ENCODE measurements at places on chromosomes 6 and 20.
A peak's percentile ranks its signal among the peaks of the same experiment; 100 is the strongest.

DNA sequence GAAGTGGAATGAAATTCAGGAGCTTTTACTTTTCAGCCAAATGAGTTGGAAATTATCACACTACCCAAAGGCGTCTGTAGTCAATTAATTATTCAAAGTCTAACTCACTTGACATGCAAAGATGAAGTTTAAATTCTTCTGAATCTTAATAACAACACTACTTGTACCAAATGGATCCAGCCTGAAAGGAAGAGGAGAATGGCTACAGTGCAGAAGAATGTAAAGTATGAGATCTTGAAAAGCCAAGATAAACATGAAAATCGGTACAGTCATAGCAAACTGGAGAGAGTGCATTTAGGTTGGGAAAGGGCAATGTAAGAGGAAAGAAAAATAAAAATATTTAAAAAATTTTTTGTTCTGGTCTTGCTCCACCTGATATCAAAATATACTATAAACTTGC is 195.5 kb downstream of the SIM1 start:
- no peak for DNase-seq

DNA sequence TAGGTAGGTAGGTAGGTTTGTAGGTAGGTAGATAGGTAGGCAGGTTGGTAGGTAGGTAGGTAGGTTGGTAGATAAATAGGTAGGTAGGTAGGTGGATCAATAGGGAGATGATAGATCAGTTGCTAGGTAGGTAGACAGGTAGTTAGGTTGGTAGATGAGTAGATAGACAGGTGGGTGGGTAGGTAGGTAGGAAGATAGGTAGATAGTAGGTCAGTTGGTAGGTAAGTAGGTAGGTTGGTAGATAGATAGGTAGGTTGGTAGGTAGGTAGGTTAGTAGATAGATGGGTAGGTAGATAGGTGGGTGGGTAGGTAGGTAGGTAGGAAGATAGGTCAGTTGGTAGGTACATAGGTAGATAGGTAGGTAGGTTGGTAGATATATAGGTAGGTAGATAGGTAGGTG is 72.0 kb upstream of the PDE10A start:
- DNase-seq: no peak

GRCh38 chr20:7916648-7917047 is 23.6 kb downstream of the HAO1 start:
- no peak for DNase-seq

DNA sequence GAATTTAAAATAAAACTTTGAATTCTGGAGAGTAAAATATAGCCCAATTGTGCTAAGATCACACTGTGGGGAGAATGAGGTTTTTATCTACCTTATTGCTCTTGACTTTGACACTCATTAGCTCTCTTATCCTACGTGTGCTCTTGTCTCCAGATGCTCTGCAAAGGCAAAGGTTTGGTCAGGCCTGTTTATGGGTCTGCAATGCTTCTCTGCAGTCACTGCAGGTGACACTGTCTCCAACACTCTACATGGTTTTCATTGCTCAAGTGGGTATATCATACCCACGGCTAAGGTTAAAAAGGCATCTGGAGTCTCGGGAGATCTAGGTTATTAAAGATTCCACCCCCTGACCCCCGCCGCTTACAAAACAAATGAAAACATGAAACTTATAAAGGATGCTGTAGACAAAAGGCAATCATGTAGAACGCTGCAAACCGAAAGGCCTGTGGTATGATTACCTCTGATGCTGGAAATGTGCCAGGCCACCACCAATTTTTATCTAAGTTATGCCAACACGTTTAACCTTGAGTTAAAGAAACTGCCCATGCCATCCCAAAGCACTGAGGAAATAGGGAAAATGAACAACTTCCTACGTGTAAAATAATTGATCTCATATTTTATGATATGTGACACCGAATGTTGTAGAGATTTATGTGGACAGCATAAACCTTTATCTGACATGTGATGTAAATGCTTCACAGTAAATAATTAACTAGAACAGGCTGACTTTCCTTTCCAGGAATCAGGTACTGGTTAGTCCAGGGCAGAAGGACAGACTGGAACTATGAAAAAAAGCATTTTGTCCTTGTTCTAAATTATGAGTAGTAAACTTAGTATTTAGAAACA is 238.2 kb upstream of the NOX3 start:
- DNase-seq: no peak

GRCh38 chr20:36802326-36803222 is 29.0 kb upstream of the DSN1 start:
- no peak for DNase-seq

- DNase-seq: peak; percentile 15
Measured at GRCh38 chr6:118768904-118769325, 117.5 kb upstream of the CEP85L start.

GRCh38 chr20:18754030-18754652 is 59.4 kb upstream of the SCP2D1 start:
- DNase-seq: no peak

GRCh38 chr6:39309942-39310531 is 4.2 kb downstream of the KCNK17 start:
- peak; percentile 41 for DNase-seq

GRCh38 chr6:21589352-21590345 is 3.9 kb upstream of the SOX4 start:
- peak; percentile 59 for DNase-seq

GRCh38 chr6:143361536-143362191 is 88.8 kb downstream of the ADAT2 start:
- DNase-seq: no peak

DNA sequence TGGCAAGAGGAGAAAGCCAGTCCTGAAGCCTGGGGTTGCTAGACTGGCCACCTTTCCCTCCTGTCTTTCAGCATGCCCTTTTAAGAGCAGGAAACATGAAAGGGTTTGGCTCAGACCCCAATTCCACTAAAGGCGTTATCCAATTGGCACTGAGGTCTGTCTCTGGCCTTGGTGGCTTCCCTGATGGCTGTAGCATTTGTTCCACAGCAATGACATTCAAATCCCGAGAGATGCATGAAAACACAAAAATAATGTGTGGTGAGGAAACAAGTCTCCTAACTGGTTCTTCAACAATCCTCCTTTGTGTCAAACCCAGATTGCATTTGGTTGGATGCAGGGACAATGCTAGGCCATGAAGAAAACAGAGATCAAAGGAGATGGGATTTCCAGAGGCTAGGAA is 56.5 kb upstream of the ADTRP start:
- DNase-seq: no peak

- DNase-seq: no peak
Measured at GRCh38 chr6:139853302-139853992, 479.0 kb upstream of the CITED2 start.

- DNase-seq: no peak
Measured at GRCh38 chr6:131061041-131061750, 1.8 kb downstream of the EPB41L2 start.

GRCh38 chr6:43964659-43965570 is 162.3 kb downstream of the MRPL14 start:
- no peak for DNase-seq

GRCh38 chr20:47950124-47950912 is 165.0 kb upstream of the SULF2 start:
- no peak for DNase-seq

- DNase-seq: no peak
Measured at GRCh38 chr20:24537210-24537609, 67.8 kb downstream of the SYNDIG1 start.

DNA sequence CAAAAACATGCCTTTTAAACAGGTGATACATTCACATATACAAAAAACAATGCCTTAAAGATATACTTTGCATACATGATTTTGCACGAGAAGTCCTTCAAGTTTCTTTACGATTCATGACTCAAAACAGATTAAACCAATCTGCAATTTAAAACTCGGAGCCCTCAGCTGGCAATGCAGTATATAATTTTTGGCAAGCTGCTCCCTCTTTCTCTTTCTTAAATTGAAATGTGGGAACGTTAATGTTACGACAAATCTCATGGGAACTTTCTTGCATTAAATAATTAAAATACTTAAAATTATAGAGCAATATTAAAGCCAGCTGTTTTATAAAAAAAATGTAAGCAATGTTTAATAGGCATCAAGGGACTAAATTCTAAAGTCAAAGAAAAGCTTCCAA is 334.6 kb downstream of the ESR1 start:
- no peak for DNase-seq

GRCh38 chr6:113642714-113643406 is 214.3 kb upstream of the MARCKS start:
- DNase-seq: no peak

DNA sequence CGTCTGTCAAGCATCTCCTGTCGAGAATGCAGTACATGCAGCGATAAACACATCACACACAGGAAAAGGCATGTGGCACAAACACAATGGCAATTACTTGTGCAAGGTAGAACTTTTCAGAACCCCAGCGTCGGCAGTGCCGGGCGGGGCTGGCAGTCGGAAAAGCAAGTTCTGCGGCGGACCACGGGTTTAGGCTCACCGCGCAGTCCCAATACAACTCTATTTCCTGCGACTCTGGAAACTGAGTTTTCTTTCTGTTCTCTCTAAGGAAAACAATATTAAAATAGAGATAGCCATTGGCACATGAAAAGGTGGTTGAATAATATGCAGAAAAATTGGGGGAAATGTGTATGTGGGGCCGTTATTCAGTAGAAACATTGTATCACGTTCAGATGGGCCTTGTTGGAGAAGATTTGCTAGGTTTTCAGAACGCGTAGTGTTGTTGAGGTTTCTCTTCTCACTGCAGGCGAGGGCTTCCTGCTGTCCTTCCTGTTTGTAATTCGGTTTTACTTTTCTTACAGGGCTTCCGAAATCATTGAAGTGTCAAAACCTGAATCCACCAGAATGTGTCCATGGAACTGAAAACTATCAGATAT is 369.5 kb downstream of the THBS2 start:
- no peak for DNase-seq

GRCh38 chr6:87785229-87785862 is 83.3 kb upstream of the AKIRIN2 start:
- DNase-seq: no peak

DNA sequence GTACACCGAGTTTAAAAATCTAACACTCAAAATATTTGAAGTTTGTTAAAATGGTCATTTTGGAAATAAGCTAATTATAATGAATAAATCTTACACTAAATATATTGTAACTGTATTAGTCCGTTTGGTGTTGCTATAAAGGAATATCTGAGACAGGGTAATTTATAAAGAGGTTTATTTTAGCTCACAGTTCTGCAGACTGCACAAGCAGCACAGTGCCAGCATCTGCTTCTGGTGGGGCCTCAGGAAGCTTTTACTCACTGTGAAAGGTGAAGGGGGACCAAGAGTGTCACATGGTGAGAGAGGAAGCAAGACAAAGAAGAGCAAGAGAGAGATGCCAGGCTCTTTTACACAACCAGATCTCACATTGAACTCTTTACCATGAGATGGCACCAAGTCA is 17.1 kb downstream of the ELOVL5 start:
- no peak for DNase-seq

- no peak for DNase-seq
Measured at GRCh38 chr6:18350712-18351111, 36.4 kb upstream of the RNF144B start.

GRCh38 chr6:142822842-142823241 is 122.1 kb downstream of the HIVEP2 start:
- DNase-seq: no peak

- DNase-seq: peak; percentile 75
Measured at GRCh38 chr20:59087829-59088433, 45.3 kb upstream of the PRELID3B start.

DNA sequence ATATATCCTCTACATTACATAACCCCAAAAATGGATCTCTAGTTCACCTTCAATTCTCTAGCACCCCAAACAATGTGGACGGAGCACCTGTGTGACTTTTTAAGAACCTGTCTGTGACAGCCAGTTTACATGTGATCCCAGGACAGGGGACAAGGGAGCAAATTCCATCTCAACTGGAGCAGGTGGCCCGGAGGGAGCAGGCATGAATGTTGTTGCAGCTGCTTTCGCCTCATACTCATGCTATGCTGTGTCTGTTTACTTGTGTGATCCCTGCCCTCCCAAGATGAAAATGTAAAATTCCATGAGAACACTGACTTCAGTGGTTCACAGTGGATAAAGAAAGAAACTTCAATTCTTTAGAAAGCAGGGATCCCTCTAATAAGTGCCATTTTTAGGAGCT is 600.3 kb downstream of the CDH26 start:
- no peak for DNase-seq

GRCh38 chr6:121619987-121620740 is 184.7 kb downstream of the GJA1 start:
- no peak for DNase-seq

DNA sequence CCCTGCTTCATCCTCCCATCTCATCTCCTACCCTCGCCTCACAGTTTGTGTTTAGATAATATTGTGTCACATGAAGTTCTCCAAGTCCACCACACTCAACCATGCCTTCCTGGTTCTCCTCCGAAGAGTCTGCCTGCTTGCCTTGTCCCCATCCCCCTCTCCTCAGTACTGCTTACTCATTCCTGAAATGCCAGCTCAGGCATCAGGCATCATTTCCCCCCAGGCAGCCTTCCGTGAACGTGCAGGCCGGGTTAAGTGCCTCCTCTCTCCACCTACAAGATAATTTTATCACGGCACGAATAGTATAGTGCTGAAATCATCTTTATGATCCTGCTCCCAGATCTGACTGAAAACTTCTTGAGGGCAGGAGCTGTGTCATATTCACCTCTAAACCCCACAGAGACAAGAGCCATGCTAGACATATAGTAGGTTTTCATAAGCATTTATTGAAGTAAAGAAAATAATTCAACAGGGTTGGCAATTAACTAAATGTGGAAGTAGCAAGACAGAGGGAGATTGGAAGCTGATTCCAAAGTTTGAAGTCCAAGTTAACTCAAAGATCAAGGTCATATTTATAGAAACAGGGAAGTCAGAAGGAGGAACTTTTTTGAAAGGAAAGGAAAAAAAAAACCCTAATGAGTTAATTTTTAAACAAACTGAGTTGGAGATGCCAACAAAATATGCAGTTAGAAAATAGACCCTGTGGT is 48.7 kb upstream of the BMP2 start:
- DNase-seq: no peak

DNA sequence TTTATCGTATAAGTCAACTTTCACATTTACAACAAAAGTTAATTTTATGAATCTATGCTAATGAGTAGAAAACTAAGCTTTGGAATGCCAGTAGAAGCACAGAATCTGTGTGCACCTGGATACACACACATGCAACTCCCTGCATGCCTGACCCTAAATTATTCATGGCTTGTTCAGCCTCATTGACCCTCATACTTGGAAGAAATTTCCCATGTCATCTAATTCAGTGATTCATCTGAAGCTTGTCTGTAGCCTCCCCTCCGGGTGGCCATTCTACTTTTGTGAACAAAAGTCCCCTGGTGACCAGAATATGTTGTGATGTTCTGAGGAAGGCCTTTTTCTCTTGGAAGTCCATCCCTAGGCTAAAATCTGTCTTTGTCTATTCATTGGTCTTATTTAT is 1078.4 kb downstream of the KIF16B start:
- DNase-seq: no peak

- no peak for DNase-seq
Measured at GRCh38 chr6:64914124-64914523, 792.9 kb downstream of the EYS start.

DNA sequence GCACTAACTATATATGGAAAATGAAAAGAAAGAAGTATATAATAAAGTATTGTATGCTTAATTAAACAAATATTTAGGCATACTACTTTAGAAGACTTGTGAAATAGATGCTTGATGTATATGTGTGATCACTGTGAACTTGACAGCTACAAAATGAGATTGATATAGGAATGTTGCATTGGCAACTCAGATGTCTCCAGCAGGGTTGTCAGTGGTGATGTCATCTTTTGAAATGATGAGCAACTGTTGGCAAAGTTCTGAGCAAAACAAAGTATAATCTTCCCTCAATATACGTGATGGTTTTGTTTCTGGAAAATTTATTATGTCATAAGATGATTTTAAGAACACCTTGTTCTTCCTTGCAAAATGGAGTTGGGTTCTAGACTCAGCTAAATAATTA is 133.8 kb downstream of the ARID1B start:
- no peak for DNase-seq

All from CD4-positive, alpha-beta T cell treated with Interleukin-4 for 4 hours (primary cell).